Left renal cortex interstitium (tissue), 4 donors: ENCODE measurements at places on chromosomes 1 and 21.

GRCh38 chr1:151858030-151858746, 4.7 kb upstream of the THEM5 start:
- no peak for DNase-seq

GRCh38 chr1:94648225-94649007, 106.9 kb upstream of the F3 start:
- DNase-seq, result peak; percentile 28

GRCh38 chr1:2169200-2169836, 25.3 kb downstream of the FAAP20 start:
- no peak for DNase-seq

- no peak for DNase-seq
These were observed 17.9 kb downstream of the SLC9A1 start for GRCh38 chr1:27136998-27137542.

DNA sequence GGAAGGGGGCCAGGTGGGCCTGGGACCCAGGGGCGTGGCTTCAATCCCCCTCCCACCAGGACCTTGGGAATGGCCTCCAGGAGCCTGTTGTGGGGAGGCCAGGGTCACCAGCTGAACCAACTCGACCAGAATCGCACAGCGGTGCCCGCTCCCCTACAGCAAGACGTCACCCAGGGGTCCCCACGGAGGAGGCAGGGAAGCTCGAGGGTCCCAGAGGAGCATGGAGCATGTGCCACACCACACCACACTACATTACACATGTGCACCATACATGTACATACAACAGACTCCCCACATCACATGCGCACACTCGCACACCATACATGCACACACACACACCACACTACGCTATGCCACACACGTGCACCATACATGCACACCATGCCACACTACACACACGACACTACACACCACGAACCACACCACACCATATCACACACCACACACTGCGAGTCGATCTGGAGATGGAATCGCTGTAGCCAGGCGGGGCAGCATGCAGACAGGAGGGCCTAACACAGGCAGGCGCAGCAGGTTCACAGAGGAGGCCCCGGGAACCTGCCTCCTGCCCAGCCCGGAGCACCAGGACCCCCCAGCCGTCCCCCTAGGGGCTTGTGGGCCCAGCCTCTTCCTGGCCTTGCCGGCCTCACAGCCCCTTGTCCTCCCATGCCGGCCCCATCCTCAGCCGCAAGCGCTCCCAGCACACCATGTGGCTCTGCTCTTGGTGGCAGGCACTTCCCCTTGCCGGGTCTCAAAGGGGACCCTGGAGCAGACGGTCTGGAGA, 596 bp downstream of the ITGB2 start:
- no peak for DNase-seq

GRCh38 chr1:42167611-42168390, 3.3 kb upstream of the GUCA2A start:
- no peak for DNase-seq

- DNase-seq, result no peak
These were observed 94.2 kb downstream of the PAX7 start for GRCh38 chr1:18724801-18725200.

DNA sequence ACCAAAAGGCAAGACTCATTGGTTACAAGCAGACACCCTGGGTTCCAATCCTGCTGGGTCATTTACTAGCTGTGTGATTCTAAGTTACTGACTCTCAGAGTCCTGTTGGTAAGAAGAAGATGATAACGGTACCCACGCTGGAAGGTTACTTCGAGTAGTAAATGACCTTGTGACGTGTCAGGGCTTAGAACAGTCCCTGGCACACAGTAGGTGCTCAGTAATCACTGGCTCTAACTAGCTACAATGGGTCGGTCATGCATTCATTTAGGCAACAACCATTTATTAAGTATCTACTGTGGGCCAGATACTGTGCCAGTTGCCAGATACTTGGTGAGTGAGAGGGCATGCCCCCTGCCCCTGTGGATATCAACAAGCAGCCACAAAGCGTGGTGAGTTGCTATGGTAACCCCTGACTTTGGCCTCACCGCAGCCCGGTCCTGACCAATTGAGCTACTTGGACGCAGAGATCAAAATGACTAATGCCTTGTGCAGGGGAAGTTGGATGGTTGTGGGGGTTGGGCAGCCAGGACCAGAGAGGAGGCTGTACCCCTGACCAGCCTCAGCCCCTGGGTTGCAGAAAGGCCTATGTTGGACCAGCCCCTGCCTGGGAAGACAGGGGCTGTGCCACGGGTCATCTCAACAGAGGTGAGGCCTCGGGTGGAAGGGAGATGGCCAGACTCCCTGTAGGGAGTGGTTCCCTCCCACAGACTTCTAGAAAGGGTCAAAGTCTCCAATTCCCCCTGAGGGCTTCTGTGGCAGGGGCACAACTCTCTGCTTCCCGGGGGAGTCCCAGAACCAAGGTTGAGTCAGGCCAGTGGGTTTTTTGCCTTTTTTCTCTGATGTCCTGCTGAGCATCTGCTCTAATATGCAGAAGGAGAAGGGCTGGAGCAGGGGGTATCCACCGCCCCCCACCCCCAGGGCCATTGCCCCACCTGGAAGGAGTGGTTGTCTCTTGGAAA, 16.0 kb downstream of the DHRS3 start:
- no peak for DNase-seq

- DNase-seq, result no peak
These were observed 119.7 kb downstream of the TGFB2 start for GRCh38 chr1:218464871-218465270.

DNA sequence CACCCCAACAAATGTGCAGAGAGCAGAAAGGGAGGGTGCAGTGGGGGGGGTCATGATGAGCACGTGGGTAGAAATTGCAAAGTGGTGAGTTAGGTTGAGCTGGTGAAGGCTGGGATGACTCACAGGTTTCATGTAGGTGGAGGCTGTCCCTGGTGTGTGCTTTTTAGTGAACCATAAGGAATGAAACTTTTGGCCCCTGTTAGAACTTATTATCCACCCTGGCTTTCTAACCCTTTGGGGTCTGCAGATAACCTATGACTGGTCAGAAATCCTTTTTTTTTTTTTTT, 46.9 kb downstream of the DOP1B start:
- DNase-seq, result no peak

- no peak for DNase-seq
These were observed 42.6 kb downstream of the CCDC18 start for GRCh38 chr1:93223023-93223675.

DNA sequence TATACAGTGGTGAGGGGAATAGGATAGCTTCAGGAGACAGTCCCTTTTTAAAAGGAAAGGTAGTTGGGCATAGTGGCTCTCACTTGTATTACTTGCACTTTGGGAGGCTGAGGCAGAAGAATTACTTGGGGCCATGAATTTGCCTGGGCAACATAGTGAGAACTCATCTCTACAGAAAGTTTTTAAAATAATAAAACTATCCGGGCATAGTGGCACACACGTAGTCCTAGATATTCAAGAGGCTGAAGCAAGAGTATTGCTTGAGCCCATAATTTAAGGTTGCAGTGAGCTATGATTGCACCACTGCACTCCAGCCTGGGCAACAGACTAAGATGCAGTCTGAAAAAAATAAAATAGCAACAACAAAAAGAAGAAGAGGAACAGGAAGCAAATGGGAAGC, 27.2 kb downstream of the GORAB start:
- DNase-seq, result no peak

- no peak for DNase-seq
These were observed 191.2 kb downstream of the TRABD2B start for GRCh38 chr1:47805921-47806361.

DNA sequence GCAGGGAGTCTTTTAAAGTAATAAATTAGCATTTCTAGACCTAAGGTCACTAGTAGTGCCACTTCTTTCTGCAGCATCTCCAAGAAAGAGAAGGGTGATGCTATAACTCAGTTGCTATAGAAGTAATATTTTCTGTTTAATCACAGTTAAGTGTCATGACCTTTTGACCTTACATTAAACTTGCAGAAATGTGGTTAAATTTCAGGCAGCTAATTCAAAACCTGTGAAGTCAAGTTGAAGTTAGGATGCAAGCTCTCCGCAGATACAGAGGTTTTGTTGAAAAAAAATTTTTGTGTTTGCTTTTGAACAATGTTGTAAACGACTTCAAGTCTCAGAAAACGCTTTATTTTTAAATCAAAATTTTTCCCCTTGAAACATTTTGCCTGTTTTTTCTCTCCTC, 193.9 kb downstream of the NFIA start:
- no peak for DNase-seq

- no peak for DNase-seq
These were observed 640.2 kb downstream of the PTPRC start for GRCh38 chr1:199279067-199279466.

DNA sequence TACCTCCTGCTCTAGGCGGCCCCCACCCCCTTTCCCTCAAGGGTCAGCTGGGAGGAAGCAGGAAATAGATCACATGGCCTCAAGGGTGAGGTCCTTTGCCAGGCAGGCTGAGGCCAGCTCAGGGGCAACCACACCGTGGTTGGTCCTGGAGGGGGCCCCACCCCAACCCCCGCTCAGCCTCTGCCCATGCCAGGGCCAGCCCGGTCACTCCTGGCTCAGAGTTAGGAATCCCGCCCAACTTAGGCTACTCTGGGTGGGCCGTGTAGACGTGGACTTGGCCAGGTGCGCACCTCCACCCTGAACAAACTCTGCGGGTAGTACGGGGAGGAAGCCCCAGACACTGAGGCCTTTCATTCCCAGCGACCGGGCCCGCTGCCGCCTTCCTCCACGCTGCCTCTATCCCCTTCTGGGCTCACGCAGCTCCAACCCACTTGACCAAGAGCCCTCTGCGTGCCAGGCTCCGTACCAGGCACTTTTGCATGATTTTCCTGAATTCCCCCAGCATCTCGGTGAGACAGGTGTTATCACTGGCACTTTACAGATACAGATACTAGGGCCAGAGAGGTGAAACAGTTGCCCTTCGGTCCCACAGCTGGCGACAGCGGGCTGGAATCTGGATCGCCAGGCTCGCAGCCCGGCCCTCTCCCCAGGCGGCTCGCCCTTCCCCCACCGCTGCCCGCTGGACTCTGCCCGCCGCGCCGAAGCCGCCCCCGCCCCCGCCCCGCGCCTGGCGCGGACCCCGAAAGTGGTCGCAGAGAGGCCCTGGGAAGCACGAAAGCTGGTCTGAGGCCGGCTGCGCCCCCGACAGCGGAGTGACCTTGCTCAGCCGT, 769 bp downstream of the GALE start:
- no peak for DNase-seq

DNA sequence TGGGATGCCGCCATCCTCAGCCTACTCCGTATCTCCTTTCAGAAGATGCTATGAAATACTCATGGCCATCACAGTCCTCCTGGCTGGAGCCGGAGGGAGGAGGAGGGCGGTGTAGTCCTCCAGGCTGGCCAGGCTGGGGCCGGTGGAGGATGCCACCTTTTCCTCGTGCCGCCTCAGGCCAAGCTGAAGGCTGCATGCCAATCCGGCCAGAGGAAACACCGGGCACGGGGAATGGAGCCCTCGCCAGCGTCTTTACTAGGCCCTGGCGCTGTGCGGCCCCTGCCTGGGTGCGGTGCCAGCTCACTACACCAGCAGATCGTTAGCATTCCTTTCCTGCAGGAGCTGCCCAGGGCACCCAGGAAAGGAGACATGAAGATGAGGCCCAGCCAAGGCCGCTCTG, 70.1 kb downstream of the CASZ1 start:
- DNase-seq, result no peak

DNA sequence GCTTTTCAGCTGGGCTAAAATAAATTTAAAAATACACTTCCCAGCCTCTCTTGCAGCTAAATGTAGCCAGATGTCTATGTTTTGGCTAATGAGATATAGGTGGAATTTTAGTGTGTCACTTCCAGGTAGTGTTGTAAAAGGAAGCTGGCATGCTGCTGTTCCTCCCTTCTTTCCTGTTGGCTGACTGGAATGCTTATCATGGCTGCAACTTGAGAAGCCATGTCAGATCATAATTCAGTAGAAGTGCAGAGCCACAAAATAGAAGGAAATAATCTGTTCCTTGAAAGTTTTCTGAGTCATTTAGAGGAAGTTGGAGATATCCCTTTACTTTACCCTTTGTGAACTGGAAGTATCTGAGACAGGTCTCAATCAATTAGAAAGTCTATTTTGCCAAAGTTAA, 10.9 kb upstream of the RBM15 start:
- no peak for DNase-seq

GRCh38 chr1:12230549-12231275, 882 bp downstream of the VPS13D start:
- DNase-seq, result no peak

DNA sequence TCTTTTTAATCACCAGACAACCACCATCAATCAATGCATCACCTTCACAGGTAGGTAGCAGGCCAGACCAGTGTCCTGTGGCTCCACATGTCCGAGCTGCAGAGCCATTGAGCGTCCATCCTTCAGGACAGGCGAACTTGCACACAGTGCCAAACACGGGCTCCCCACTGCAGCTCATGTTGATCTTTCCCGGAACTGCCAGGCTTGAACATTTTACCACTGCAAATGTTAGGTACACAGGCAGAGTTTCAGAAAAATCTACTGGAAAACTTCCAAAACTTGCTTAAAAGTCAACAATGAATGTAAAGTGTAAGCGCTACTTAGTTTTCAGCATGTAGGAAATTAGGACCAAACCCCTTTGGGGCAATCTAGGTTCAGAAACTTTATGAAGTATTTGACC, 6.6 kb downstream of the SELE start:
- no peak for DNase-seq

DNA sequence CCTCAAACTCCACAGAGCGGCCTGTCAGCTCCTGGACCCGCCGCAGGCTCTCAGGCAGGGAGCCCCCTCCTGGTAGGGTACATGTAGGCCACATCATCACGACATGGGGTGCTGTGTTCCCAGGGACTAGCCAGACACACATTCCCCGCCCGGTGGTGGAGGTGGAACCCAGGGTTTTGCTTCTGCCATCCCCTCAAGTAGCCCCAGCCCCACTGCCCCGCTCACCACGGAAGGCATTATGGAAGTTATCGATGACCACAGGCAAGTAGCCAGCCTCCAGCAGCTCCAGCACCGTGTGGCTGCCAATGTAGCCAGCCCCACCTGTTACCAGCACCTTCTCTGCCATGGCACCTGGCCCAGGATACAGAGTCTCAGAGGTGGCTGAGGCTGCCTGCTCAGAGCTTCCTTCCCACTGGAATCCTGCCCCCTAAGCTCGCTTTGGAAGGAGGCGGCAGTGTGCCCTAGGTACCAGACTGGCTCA, 1.9 kb downstream of the GALE start:
- no peak for DNase-seq

DNA sequence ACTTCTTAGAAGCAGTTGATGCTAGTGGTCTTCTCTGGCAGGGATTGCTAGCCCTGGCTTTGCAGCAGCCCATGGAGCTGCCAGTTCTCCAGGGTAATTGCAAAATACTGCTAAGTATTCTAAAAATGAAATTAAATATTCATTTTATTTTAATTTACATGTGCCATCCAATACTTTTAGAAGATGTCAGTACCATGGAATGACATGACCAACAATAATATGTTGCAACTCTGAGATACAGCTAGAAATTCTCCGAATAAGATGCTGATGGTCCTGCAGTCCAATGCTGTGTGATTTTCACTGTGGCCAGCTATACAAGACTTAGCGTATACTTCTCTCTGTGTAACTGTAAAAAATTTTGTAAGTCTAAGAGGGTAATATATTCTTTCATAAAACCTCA, 20.0 kb upstream of the WARS2 start:
- no peak for DNase-seq
